ENCODE measurements at places on chromosomes 1 and 21.

- no peak for DNase-seq
These were observed 919 bp downstream of the CTSS start for GRCh38 chr1:150764617-150765101.

DNA sequence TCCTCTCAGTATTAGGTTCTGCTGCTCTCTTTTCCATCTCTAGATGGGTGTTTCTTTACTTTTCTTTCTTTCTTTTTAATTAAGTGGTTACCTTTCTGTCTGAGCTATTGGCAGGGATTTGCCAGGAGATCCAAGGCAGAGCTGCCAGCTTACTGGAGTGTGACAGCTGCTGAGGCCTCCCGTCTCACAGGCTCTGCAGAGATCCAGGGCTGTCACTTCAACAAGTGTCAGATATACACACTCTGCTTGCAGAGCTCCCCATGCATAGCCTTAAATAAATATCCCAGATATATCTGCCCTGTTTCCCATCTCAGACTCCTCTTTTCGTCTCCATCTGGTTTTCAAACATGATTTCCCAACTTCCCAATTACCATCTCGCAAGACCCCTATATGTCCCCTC lies 124.3 kb downstream of the NOS1AP start:
- DNase-seq, result peak; percentile 19

- DNase-seq, result no peak
These were observed 352.0 kb downstream of the NUF2 start for GRCh38 chr1:163673759-163674151.

- no peak for DNase-seq
These were observed 13.1 kb downstream of the PRMT2 start for GRCh38 chr21:46648539-46648938.

- no peak for DNase-seq
These were observed 2.7 kb downstream of the RBM15 start for GRCh38 chr1:110341872-110342331.

- no peak for DNase-seq
These were observed 397.9 kb downstream of the HHAT start for GRCh38 chr1:210726621-210727020.

GRCh38 chr21:38822778-38823238 lies 17.1 kb downstream of the ETS2 start:
- DNase-seq, result no peak
